ENCODE measurements at places on chromosomes 7 and 10. TPM values are rescaled to one million over a fixed set of nuclear protein-coding genes. Genes with fewer than 3 reads are reported as not detected.
A peak's percentile ranks its signal among the peaks of the same experiment; 100 is the strongest.

Gene NEBL
- 3.7 TPM for total RNA-seq

Gene ZNF485
- 4.1 TPM for total RNA-seq

Gene ASNS
- 155 TPM for total RNA-seq

Gene TWIST1
- total RNA-seq, result 5.7 TPM

Gene PDE1C
- total RNA-seq, result 14.9 TPM

Gene NPY4R
- total RNA-seq, result 0.53 TPM

Gene RBP4
- 0.36 TPM for total RNA-seq

DNA sequence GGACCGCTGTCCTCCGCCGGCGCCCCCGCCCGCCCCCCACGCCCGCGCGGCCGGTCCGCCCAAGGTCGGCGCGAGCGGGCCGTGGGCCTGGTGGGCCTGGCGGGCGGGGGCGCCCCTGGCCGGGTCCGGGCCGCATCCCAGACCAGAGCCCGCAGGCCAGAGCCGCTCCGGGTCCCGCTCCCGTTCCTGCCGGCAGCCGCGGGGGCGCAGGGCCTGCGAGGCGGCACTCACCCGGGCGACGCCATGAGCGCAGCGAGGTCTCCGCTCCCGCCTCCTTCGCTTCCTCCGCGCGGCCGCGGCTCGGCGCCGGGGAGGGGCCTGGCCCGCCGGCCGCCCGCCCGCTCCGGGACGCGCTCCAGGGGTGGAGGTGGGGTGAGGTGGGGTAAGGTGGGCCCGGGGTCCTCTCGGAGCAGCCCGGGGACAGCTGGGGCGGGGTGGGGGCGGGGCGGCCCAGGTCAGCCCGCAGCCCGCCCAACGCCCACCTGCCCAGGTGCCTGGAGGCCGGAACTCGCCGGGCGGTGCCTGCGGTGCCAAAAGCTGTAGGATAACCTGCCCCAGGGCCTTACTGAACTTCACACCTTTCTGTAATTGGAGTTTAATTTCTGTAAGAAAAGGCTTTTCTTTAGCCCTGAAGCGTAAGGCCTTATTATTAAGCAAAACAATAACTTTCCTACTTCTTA lies at the start of gene URGCP:
TSS of gene URGCP (minus strand) at position 266 of the 680 bp plus-strand sequence. CDS start at position 245, 21 bp downstream.
- peak; percentile 17 for DNase-seq
- peak within 1 kb of the TSS; percentile 69 for H3K27ac ChIP-seq
- H3K4me3 ChIP-seq, result peak within 1 kb of the TSS; percentile 71

- DNase-seq, result no peak
- H3K27ac ChIP-seq, result no peak within 1 kb of the TSS
- no peaks in the 10 kb centered on the region for H3K4me1 ChIP-seq
- no peak within 1 kb of the TSS for H3K4me3 ChIP-seq
- H3K27me3 ChIP-seq, result no peaks in the 10 kb centered on the region
- peaks cover 13% of the 10 kb centered on the region for H3K36me3 ChIP-seq
Observed at GRCh38 chr10:73433538-73433867, at the start of gene MSS51. MSS51 (minus strand) TSS chr10:73433561; CDS start chr10:73428284, 5,277 bp downstream.

- no peak for DNase-seq
- no peak overlapping the region for H3K27ac ChIP-seq
- H3K4me1 ChIP-seq, result peaks cover 17% of the 10 kb centered on the region
- no peaks in the 10 kb centered on the region for H3K27me3 ChIP-seq
- no peak overlapping the region for H3K4me3 ChIP-seq
Observed at GRCh38 chr10:70363292-70363691, 19.1 kb downstream of the LRRC20 start.

GRCh38 chr7:149013876-149014275 lies 14.4 kb downstream of the PDIA4 start:
- no peaks in the 10 kb centered on the region for H3K4me1 ChIP-seq
- no peaks in the 10 kb centered on the region for H3K27me3 ChIP-seq
- no peak for DNase-seq

DNA sequence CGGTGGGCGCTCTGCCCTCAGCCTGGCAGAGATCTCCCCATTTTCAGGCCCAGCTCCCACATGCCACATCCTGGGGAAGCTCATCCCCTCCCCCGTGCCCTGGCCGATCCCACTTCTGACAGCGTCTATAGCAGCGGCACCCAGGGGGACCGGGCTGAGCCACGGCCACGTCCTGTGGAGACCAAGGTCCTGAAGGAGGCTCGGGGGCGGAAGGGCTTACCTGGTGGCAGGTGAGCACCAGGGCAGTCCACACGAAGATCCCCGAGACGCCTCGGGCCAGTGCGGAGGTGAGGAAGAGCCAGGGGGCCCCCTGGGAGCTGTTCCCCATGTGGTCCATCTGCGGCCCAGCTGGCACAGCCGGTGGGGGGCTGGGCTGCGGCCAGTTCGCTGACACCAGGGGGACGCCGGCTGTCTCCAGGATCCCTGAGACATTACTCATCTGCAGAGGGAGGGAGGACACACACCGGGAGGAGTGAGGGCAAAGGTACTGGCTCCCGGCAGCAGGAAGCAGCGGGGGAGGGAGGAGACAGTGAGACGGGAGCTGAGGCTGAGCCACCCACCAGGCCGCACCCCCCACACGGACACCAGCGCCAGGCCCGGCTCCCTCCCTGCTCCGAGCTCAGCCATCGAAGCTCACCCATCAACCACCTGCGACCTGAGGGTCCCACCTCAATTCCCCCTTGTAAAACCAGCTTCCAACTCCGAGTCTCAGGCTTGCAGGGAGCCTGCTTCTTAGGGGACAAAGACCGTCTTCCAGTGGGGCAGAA lies 776 bp downstream of the TMEM184A start:
- H3K27ac ChIP-seq, result peak overlapping the region; percentile 10
- DNase-seq, result peak; percentile 71
- no peaks in the 10 kb centered on the region for H3K27me3 ChIP-seq

- no peak overlapping the region for H3K27ac ChIP-seq
- no peak for DNase-seq
- peaks cover 21% of the 10 kb centered on the region for H3K4me1 ChIP-seq
- H3K36me3 ChIP-seq, result no peaks in the 10 kb centered on the region
- H3K4me3 ChIP-seq, result no peak overlapping the region
- H3K27me3 ChIP-seq, result no peaks in the 10 kb centered on the region
Observed at GRCh38 chr7:108313086-108313485, 143.2 kb downstream of the NRCAM start.

- no peak overlapping the region for H3K27ac ChIP-seq
- H3K27me3 ChIP-seq, result no peaks in the 10 kb centered on the region
- no peak for DNase-seq
Observed at GRCh38 chr10:125992254-125992653, 95.9 kb downstream of the FANK1 start.

DNA sequence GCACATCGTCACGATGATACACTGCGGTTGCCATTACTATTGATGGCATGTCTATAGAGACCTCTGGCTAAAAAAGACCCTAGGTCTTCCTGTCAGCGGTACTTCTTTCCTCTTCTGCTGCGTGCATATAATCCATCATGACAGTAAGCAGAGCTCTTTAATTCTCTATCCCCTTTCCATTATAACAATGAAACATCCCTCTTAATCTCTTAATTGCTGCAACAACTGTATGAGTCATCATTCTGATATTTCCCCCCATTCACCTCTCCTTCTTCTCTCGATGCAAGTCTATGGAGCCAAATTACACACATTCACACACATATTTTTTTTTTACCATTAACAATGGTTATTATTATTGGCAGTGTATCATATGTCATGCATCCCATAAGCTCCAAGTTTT lies 45.2 kb upstream of the AKR1E2 start:
- peak; percentile 72 for DNase-seq
- no peak overlapping the region for H3K27ac ChIP-seq
- H3K36me3 ChIP-seq, result no peaks in the 10 kb centered on the region
- H3K4me1 ChIP-seq, result peaks cover 4% of the 10 kb centered on the region
- H3K4me3 ChIP-seq, result no peak overlapping the region

GRCh38 chr7:3172768-3173280 lies 128.2 kb upstream of the SDK1 start:
- no peak for DNase-seq
- H3K4me3 ChIP-seq, result no peak overlapping the region
- no peaks in the 10 kb centered on the region for H3K4me1 ChIP-seq
- H3K36me3 ChIP-seq, result no peaks in the 10 kb centered on the region

GRCh38 chr10:84820596-84820995 lies 492.2 kb downstream of the CCSER2 start:
- no peak overlapping the region for H3K27ac ChIP-seq
- peaks cover 12% of the 10 kb centered on the region for H3K4me1 ChIP-seq
- no peaks in the 10 kb centered on the region for H3K36me3 ChIP-seq
- H3K27me3 ChIP-seq, result no peaks in the 10 kb centered on the region

DNA sequence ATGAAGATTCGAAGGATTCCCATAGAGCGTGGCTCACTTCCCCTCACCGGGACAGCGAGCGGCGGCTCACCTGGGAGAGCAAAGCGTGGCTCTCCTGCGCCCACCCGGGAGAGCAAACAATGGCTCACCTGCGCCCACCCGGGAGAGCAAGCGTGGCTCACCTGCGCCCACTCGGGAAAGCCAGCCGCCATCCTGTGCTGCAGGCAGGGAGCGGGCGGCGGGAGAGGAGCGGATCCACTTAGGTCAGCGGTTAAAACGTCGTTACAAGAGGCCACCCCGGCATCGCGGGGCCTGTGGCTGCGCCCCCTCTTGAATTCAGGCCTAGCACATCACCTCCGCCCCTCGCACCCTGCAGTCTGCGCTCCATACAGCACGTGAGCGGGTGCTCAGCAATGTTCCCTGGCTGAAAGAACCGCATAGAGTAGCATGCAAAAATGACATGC lies 461 bp upstream of the FIGNL1 start:
- peaks cover 13% of the 10 kb centered on the region for H3K4me1 ChIP-seq
- no peaks in the 10 kb centered on the region for H3K36me3 ChIP-seq
- DNase-seq, result no peak
- peaks cover 7% of the 10 kb centered on the region for H3K27me3 ChIP-seq
- peak overlapping the region; percentile 71 for H3K4me3 ChIP-seq

- no peaks in the 10 kb centered on the region for H3K4me1 ChIP-seq
- no peak overlapping the region for H3K27ac ChIP-seq
- DNase-seq, result no peak
- peaks cover 59% of the 10 kb centered on the region for H3K27me3 ChIP-seq
- H3K4me3 ChIP-seq, result no peak overlapping the region
Observed at GRCh38 chr7:73646785-73647724, 20.6 kb upstream of the VPS37D start.

DNA sequence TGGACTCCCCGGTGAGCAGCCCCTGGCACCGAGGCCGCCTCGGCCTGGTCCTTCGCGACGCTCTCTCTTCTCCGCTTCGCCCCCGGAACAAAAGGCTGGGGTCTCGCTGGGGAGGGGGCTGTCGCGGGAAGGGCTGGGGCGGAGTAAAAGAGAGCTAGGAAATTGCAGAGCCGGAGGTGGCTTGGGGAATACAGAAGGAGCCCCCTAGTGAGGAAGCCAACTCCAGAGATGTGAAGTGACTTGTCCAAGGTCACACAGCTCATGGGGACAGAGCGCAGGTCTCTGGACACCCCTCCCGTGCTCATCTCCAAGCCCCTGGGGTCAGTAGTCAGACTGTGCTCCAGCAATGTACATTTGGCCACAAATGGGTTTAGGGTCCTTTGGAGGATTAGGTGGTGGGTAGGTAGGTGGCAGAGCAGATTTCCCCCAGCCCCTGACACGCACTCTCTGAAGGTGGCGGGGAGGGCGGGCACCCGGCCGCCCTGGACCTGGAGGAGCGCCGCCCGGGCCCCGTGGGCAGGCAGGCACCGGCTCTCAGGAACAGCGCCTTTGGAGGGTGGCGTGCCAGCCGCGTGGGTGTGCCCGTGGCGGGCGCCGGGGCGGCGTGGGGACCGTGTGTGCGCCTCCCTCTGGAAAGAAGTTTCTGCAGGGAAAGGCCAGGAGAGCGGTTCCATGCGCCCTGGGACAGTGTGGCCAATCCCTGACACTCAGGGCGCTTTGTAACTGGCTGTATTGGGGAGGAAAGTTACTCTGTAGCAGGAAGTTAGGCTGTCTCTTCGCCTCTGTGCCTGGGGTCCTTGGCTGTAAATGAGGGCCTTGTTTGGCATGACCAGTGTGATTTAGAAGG lies 910 bp downstream of the WIPF3 start:
- peaks cover 68% of the 10 kb centered on the region for H3K27me3 ChIP-seq
- peak overlapping the region; percentile 28 for H3K4me3 ChIP-seq
- no peaks in the 10 kb centered on the region for H3K36me3 ChIP-seq
- no peak overlapping the region for H3K27ac ChIP-seq

- no peak for DNase-seq
- H3K4me1 ChIP-seq, result peaks cover 29% of the 10 kb centered on the region
Observed at GRCh38 chr10:30057894-30058556, 1.4 kb downstream of the JCAD start.

DNA sequence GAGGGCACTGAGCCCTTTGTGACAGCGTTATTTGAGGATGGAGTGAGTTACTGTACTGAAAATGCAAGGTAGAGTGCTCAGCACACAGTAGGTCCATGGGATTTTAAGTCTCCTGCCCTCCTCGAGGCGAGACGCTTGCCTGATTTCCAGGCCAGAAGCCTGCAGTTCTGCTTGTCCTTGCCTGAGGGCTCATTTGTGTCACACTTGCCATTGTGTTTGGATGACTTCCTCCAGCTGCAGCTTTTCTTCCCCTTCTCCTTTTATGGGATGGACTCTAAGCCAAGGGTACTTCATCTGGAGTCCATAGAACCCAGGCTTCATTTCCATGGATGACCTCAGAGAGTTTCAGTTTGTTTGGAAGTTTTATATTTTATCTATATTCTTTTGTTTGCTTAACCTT lies 304.2 kb upstream of the BMPER start:
- no peak for DNase-seq
- H3K27ac ChIP-seq, result no peak overlapping the region
- H3K36me3 ChIP-seq, result no peaks in the 10 kb centered on the region
- no peak overlapping the region for H3K4me3 ChIP-seq
- no peaks in the 10 kb centered on the region for H3K4me1 ChIP-seq

GRCh38 chr7:30933124-30933974 lies 21.7 kb downstream of the AQP1 start:
- peaks cover under 1% of the 10 kb centered on the region for H3K4me1 ChIP-seq
- no peak for DNase-seq

DNA sequence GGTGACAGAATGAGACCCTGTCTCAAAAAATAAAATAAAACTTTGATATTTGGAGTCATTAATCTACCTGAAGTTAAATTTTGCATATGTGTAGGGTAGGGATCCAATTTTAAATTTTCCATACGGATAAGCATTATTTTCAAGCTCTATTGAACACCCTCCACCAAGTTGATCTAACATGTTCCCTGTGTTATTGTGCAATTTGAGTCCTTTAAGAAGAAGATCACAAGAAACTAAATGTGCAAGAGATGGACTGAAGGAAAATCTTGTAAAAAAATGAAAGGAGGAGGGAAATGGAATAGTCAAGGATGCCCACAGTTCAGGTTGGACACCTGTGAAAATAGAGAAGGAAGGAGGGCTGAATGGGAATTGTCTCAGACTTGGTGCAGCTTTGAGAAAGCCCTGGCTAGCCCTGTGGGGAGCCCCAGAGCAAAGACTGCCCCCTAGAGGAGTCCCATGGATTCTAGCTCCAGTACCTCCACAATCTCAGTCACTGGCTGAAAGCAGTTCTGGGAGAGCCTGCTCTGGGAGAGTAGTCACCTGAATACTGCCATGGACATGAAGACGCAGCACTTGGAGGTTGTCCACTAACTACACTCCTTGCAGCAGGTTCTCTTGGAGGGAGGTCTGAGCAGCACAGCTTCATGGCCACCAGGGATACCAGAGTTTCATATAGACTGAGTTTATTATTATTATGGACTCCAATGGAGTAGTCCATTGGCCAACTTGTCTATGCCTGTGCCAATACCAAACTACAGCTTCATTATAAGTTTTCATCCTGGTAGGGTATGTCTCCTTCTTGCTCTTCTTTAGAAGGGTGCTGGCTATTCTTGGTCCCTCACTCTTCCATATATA lies 5.7 kb upstream of the TIAL1 start:
- DNase-seq, result no peak
- H3K27ac ChIP-seq, result no peak overlapping the region
- no peaks in the 10 kb centered on the region for H3K36me3 ChIP-seq

Measured in astrocyte (in vitro differentiated cells and primary cell).